ENCODE measurements at places on chromosomes 2 and 18.
A peak's percentile ranks its signal among the peaks of the same experiment; 100 is the strongest.

- DNase-seq = no peak
Measured at GRCh38 chr2:239887604-239888003, 137.5 kb downstream of the NDUFA10 start.

GRCh38 chr2:145815933-145816332, 1296.0 kb upstream of the ZEB2 start:
- no peak for DNase-seq

GRCh38 chr18:57728941-57729511, 74.1 kb downstream of the ATP8B1 start:
- DNase-seq = no peak

DNA sequence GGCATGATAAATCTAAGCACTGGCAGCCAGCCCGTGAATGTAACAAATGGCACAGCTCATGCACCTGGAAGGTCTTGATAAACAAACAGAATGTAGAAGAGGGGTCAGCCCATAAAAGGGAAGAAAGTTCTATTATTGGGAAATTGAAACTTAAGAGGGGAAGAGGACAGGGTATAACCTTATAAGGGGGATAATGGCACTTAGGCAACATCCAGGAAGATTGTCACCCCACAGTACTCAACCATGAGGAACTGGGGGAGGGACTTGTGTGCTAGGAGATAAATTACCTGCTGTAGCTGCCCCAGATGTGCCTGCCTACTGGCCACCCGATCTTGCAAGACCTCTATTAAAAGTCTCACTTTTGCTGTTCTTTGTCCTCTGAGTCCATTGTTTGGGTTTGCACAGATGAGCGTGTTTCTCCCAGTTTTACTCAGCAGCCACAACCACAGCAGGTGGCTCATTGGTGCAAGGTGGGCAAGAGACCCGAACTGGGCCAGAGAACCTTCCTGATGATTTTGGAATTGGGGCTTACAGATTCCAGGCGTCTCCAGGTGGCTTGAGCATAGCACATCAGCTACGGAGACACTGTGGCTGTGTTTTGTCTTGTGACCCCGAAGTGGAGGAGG, 79.0 kb upstream of the TAF1B start:
- no peak for DNase-seq

DNA sequence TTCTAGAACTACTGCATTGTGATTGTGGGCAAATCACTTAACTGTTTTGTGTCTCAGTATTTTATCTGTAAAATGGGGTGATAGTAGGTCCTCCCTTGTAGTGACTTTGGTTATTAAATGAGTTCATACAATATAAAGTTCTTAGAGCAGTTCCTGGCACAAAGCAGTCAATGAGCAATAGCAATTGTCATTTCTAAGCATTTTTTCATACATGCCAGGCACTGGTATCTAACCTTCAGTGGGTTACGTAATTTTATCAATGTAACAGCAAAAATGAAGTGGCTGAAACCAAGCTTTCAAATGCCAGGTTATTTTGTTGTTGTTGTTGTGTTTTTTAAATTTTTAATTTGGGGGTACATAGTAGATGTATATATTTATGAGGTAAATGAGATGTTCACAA, 401.9 kb downstream of the MEIS1 start:
- DNase-seq = no peak

GRCh38 chr2:3483227-3483985, 35.9 kb downstream of the ADI1 start:
- DNase-seq = no peak

GRCh38 chr2:65300761-65301711, 73.4 kb downstream of the ACTR2 start:
- DNase-seq = peak; percentile 48

DNA sequence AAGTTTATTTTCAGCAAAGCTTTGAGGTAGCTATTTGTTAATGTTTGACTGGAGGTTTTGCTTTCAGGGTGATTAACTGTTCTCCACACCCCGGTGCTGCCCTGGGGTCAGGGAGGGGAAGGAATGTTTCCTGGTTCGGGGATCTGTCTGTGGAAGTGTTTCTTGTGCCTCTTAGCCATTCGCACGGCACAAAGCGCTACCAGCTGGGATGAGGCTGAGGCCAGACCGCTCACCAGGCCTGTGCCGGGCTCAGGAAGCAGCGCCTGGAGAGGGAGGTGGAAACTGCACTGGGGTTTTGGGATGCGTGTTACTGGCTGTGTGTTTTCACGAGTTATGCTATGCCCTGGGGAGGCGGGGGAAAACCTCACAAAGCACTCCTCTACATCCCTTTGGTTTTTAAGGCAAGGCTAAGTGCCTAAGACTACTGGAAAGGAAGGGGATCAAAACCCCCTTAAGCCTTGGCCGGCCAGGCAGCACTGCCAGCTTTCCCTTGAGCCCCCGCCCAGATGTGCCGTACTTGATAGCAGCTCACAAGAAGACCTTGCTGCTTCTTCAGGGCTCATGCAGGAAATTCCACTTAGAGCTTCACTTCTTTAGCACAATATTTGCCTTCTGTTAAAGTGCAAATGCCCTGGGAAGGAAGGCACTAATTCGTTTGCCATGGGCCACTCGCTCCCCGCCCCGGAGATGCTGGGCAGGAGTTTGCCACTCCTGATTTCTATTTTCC, 65.7 kb upstream of the CNGA3 start:
- no peak for DNase-seq

DNA sequence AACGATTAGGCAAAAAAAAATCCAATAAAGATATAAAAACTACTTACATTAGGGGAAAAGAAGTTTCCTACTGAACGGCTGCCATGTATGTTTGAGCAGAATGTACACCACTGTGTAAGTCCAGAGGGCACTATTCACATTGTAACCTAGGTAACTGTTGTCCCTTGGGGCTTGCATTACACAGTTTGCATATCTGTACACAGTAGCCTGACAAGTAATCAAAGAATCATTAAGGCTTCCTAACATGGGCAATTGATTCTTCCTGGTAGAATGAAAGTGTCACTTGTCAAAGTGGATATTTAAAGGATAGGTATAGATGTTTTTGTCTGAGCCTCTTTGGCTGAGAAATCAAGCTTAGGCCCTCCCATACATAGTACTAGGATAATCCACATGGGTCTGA, 39.1 kb downstream of the PLEK start:
- no peak for DNase-seq

Measured in cerebellum (tissue), 4 donors.